ENCODE measurements at places on chromosomes 6 and 20.
A peak's percentile ranks its signal among the peaks of the same experiment; 100 is the strongest.

GRCh38 chr20:49768204-49769047 is 44.2 kb upstream of the SLC9A8 start:
- peak; percentile 98 for DNase-seq

DNA sequence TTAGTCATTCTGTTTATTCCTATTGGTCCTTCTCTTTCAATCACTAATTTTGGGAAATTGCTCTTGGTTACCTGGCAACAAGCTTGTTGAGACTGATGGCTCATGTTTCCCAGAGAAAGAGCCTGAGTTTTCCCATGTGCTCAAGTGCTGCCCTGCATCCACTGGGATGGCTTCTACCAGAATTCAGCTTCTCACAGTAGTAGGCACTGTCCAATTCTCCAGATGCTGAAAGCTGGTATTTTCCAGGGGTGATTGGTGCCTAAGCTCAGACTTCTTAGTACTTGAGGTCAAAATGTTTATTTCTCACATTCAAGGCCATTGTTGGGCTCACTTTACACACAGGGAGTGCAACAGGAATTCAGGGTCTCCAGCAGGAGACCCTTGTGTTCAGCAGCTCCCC is 29.1 kb upstream of the SLC2A12 start:
- DNase-seq = no peak

GRCh38 chr6:16762550-16763477 is 1.6 kb upstream of the ATXN1 start:
- peak; percentile 59 for DNase-seq

DNA sequence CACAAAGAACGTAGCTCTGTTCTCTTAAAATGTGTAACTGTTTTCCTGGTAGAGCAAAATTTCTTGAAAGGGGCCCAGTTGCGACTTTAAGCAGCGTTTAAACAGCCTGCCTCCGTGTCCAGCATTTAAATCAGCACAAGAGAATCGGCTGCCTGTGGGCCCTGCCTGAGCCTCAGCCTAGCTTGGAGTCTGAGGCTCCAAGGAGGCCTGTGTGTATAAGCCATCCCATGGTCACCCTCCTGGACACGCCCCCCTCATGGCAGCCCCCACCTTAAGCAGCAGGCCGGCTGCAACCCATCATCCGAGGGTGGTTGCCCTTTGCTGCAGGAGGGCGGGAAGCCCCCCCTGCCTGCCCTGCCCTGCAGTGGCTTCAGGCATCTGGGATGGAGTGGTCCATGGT is 18.9 kb downstream of the SDCBP2 start:
- no peak for DNase-seq

- DNase-seq = no peak
Observed at GRCh38 chr20:58293453-58293852, 16.1 kb upstream of the RAB22A start.

DNA sequence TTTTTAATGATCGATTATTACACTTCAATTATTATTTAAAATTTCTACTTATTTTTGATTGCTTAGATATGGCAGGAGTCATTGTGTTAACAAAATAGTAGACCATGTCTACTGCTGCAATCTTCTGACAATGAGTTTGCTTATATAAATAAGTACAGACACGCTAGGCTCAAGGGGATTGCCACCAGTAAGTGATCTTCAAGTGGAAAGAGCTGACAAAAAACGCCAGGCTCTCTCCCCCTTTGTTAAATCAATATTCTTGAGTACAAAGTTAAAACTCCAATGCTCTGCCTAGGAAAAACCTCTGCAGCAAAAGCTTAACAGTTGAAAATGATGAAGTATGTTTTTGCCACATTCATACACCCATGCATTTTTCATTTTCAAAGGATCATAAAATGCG is 738.1 kb downstream of the HDGFL1 start:
- no peak for DNase-seq

GRCh38 chr20:40728470-40728869 is 39.4 kb upstream of the MAFB start:
- no peak for DNase-seq

DNA sequence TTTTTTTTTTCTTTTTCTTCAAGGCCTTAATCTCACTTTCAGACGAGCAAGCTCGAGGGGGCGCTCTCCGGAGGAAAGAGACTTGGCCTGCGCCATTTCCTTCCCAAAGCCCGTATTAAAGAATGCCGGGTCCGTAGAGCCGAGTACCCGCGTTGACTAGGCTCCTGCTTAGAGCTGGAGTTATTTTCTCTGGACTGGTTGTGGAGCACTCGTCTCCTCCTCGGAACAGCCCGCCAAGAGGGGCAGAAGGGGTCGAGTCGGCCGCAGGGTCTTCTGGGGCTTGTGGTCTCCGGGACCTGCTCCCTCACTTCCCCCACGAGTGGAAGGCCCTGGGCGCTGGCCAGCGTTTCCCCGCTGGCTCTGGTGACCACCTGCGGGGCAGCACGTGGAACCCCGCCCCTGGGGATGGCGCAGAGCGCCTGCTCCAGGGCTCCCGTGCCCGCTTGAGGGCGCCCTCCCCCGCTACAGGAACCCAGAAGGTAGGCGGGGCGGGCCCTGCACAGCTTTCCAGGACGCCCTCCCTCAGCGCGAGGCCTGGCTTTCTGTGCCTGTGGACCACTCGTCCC is 2.7 kb upstream of the MEI4 start:
- DNase-seq = no peak

DNA sequence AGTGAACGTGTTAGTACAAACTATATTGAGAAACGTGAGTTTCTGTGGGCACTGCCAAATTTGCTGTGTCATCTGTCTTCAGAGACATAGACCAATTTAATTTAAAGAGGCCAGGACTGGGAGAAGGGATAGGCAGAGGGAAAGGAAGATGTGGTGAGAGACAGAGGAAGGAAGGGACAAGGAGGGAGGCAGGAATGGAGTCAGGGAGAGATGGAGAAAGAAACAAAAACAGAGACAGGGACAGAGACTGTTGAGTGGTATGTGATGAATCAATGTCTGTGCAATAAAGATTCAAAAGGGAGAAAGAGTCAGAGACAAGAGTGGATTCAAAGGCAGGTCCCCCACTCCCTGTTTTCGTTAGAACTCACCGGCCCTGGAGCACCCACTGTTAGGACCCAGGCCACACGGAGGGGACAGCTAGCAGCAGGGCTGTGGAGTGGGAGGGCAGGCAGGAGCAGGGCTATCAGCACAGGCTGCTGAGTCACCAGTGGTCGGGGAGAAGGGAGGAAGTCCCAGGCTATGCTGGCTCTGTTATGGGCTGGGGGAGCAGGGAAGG is 51.6 kb upstream of the CHD6 start:
- no peak for DNase-seq

DNA sequence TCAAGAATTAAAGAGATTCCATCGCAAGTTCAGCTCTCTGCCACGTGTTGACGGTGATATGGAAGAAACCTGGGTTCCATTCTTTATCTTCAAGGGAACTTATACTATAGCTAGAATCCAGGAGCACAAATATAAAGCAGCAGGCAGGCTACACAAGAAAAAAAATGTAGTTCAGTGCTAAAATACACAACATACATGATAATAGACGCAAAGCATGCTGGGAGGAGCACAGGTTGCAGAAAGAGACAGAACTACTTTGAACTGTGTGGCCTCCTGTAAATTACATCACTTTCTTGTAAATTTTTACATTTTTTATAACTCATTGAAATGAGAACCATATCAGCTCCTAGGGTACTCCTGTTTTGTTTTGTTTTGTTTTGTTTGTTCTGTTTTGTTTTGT is 53.8 kb upstream of the RBM24 start:
- DNase-seq = no peak

DNA sequence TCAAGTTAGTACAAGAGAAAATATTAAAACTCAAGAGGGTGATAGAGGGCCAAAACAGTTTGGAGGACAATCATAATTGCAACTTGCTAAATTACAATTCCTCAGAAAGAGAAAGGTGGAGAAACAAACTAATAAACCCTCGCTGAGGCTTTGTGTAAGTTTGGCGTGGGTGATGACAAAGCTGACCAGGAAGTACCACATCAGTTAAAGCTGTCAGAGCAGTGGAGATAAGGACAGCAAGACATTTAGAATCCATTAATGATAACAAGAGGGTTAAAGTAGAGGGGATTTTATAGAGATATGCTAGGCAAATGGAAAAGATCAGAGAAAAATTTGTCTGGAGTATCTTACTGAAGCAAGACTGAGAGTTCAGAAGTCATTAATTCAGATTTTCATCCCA is 334.4 kb downstream of the TFAP2B start:
- DNase-seq = no peak

DNA sequence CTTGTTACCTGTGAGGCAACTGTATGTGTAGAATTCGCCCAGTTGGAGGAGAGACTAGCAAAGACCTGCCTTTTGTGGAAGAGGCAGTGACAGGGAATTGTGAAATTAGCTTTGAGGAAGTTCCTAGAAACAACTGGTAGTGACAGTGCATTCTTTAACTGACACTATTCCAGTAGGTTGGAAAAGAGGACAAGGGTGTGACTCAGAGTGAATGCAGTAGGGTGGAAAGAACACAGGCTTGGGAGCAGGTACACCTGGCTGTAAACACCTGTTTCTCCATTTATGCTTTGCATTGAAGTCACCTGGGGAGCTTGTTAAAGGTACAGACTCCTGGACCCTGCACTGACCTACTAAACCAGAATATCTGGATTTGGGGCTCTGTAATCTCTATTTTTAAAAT is 295.7 kb downstream of the PHACTR1 start:
- peak; percentile 35 for DNase-seq

- DNase-seq = peak; percentile 49
Observed at GRCh38 chr6:32529697-32530430, at the start of gene HLA-DRB5. Gene HLA-DRB5 (minus strand): TSS chr6:32530287. CDS start chr6:32530224, 63 bp downstream.

DNA sequence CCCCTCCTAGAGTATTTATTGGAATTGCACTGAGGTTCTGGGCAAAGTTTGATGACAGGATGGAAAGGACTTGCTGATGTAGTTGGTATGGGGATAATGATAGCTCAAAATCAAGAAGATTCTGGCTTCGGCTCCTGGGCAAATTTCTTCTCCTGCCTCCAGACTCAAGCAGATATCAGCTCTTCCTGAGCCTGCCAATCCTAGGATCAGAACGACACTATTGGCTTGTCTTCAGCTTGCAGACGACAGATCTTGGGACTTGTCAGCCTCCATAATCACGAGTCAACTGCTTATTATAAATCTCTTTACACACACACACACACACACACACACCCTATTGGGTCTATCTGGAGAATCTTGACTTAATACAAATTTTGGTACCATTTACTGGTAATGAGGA is 131.1 kb downstream of the PREX1 start:
- DNase-seq = no peak

GRCh38 chr6:32713241-32713640 is 27.9 kb upstream of the HLA-DQA2 start:
- DNase-seq = peak; percentile 38

DNA sequence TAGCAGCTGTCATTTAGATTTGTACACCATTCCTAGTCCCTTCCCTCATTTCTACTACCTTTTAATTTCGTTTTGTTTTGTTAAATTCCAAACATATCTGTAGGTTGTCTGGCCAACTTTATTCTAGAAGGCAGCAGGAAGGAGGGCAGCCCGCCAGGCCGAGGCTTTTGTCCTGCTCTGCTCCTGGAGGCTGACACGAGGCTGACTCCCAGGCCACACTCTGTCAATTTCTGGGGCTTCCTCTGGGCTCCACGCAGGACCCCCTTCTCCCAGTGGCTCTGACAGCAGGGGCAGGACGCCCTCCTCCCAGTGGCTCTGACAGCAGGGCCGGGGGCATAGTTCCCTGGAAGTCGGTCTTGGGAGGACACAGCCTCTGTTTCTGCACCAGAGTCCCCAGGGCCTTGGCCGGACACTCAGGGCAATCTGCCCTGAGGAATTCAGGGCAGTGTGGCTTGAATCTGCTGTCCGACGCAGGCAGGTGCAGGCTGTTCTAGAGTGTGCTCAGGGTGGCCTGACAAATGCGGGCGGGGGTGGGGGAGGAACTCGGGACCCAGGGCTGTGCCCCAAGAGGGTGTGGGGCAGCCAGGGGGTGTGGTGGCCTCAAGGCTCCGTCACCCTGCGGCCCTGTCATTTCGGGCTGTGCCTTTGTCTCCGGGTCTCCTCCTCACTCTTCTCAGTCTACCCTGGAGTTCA is 11.8 kb downstream of the SMOC2 start:
- no peak for DNase-seq

DNA sequence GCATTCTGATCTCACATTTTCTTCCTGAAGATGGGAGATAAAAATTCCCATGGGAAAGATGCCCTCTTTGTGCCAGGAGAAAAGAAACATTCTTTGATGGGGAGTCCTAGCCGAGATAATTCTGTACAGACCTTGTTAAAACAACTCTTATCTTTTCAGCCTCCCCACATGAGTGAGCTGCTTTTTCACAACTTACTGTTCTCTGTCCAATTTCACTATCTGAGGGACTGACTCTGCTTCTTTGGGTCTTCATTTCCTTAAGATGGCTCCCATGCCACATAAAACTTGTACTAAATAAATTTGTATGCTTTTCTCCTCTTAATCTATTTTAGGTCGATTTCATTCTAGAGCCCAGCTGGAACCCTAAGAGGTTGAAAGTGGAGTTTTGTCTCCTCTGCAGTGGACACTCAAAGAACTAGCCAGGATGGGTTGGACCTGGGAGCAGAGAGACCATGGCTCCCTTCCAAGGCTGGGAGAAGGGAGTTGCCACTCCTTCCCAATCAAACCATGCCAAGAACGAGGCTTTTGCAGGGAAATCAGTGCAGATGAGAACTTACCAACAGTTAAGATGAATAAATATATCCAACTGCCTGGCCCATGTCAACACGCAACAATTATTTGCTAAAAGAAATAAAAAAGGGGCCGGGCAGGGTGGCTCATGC is 285.8 kb upstream of the SULF2 start:
- no peak for DNase-seq

- DNase-seq = peak; percentile 27
Observed at GRCh38 chr6:158009114-158009891, 27.6 kb downstream of the SYNJ2 start.

GRCh38 chr6:100105919-100106529 is 112.0 kb upstream of the MCHR2 start:
- DNase-seq = peak; percentile 10

GRCh38 chr20:64105846-64106434 is 1.4 kb downstream of the NPBWR2 start:
- no peak for DNase-seq

GRCh38 chr6:3708540-3708939 is 43.0 kb downstream of the PXDC1 start:
- DNase-seq = no peak

DNA sequence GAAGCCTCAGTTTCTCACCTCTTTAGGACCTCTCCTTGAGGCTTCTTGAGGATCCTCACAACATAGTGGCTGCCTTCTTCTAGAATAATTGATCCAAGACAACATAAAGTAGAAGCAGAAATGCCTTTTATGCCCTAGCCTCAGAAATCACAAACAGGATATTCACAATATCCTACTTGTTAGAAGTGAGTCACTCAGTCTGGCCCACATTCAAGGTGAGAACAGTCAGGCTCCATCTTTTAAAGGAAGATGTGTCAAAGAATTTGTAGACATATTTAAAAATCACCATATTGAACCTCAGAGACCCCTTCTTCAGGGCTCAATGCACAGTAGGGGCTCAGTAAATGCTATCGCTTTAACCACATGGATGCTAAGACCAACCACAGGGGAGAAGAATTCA is 20.8 kb upstream of the FAM83D start:
- DNase-seq = no peak

- no peak for DNase-seq
Observed at GRCh38 chr6:56713254-56713672, 70.6 kb upstream of the DST start.
